NCI-H526 (cell line): ENCODE measurements at places on chromosomes 6 and 20.
A peak's percentile ranks its signal among the peaks of the same experiment; 100 is the strongest.

DNA sequence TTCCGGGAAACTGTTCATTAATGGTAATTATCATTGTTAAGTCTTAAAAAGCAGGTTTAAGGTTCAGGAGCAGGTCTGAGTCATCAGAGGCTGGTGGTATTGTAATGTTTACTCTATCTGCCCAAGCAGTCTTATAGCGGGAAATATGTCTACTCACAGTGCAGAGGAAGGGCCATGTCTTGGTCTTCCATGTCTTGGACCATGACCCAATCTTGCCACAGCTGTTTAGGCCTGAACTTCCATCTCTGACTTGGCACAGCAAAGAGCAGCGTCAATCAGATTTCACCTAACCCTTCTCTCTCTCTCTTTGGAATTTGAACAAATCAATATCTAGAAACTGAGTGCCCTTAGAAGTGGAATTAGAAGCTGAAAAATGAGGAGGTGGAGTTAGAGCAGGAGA lies 25.8 kb downstream of the SLC2A12 start:
- no peak for DNase-seq

- no peak for DNase-seq
Observed at GRCh38 chr6:35587167-35587566, 74.5 kb upstream of the TULP1 start.

GRCh38 chr20:1450926-1451491 lies 15.6 kb downstream of the NSFL1C start:
- peak; percentile 25 for DNase-seq

DNA sequence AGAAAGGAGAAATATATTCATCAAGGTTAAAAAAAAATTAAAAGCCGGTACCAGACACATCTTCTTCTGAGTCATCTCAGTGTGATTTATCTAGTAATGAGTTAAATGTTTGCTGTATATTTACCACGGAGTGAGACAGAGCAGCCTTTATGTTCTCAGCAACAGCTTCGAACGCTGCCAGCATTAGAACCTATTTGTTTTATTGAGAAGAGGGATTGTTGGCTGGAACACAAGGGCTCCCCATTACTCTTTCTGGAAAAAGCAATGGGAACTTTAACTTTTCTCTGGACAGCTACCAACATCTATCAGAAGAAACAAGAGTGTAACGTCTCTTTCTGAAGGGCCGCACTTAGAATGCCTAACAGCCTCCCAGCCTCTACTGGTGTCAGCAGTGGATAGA lies 105.3 kb upstream of the TAB2 start:
- no peak for DNase-seq

DNA sequence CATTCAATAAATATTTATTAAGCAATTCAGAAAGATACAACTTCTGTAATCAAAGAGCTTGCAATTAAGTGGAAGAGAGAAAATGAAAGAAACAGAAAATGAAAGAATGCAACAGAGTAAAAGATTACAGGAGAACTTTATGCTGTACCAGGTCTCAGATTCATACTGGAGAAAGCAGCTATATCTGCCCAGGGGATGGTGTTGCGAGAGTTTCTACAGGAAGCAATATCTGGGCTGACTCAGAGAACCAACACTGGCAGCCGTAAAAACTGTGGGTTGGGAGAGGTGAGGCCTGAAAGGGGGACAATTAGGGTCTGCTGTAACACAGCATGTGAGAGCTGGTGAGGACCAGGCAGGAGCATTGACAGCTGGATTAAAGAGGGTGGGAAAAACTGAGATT lies 256.7 kb upstream of the TCF21 start:
- DNase-seq: no peak

GRCh38 chr6:5782783-5783547 lies 223.8 kb downstream of the NRN1 start:
- DNase-seq: no peak

DNA sequence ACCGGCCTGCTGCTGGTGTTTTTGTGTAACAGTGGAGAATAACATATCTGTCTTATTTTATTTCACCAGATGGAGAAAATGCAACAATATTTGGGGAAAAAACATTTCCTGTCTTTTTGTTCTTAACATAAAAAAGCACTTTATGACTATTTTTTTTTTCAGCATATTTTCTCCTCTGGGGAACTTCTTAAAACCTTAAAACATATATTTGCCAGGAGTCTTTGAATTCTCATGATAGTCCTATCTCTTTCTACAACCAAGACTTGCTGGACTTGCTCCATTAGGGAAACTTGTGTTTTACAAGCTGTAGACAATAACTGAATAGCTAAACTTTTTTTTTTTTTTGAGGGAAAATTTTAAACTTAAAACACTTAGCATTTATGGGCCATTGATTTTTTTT lies 98.6 kb upstream of the PRDM1 start:
- DNase-seq: no peak

DNA sequence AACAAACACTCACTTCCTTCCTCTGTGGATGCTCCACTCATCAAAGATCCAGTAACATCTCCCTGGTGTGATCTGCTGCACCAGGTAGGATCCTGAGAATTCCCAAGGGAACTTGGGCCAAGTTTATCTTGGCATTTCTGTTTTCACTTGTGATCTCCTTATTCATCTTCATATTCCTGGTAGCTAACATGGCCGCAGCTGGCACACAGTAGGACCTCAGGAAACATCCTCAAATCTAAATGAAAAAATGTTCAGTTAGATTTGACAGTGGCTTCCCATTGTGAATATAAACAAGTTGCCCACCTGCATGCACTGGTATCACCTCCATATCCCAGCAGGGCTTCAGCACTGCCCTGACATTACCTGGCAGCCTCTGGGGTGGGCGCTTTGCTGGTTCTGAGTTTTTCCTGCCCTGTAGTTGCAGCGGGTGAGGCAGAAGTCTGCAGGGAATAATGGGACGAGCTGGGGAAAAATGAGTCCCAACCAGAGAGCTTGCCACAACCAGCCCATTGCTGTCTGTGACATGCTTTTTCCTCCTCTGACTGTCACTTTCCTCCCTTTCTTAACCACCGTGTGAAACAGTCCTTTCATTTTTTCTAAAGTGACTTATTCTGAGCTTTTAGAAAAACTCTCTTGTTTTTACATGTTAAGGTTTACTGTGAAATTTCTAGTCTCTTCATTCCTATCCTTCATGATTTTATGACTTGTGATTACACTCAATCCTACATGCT lies 9.4 kb upstream of the DSTN start:
- DNase-seq: no peak

DNA sequence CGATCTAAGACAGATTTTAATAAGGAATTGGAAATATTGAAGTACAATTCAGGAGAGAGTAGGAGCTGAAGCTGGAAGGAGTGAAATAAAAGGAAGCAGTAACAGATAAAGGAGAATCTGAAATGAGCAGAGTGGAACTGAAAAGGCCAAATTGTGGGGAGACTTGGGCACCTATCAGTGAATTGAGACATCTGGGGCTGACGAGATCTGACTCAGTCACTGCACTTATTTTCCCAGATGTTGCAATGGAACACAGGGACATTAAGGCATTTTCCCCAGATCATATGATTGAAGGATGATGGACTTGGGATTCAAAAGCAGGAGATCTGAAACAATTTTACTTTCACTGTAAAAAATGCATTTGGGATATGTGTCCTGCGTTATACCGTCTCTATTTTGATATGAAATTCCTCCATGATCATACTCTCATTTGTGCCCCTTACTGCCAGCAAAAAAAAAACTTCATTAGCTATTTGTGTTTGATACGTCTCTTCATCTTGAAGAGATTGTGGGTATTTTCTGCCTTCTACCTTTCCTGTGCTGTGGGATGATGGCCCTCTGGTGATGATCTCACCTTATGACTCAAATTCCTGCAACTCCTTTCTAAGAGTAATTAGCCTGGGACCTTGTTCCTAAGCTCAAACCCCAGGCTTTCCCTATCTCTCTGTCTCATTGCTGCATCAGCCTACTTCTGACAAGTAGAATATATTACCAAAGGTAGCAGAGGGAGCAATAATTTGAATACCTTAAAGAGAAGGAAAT lies 278.5 kb upstream of the MAN1A1 start:
- no peak for DNase-seq

- no peak for DNase-seq
Observed at GRCh38 chr6:16885411-16886160, 124.3 kb upstream of the ATXN1 start.

- DNase-seq: no peak
Observed at GRCh38 chr20:24084281-24084680, 95.7 kb upstream of the GGTLC1 start.

DNA sequence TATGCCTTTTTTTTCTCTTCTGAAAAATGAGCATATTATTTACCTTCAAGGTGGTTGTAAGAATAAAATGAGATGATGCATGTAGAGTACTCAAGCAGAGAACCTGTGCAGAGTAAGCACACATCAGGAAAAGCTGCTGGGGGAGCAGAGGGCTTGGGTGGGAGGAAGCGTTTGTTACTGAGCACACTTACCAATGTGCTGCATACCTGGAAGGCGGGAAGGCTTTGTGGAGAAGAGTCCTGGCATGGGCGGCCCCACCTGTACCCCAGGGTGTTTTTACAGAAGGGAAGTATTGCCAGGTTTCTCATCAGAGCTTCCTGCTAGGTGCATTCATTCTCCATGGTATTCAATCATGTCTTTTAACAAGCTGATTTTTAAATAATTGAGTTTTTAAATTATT lies 52.9 kb downstream of the CSE1L start:
- no peak for DNase-seq

- DNase-seq: no peak
Observed at GRCh38 chr6:35547676-35548075, 35.0 kb upstream of the TULP1 start.

- no peak for DNase-seq
Observed at GRCh38 chr20:17809362-17810061, 109.7 kb downstream of the BANF2 start.

- DNase-seq: no peak
Observed at GRCh38 chr20:20638878-20639277, 73.6 kb downstream of the RALGAPA2 start.

- DNase-seq: no peak
Observed at GRCh38 chr6:48388044-48388443, 277.0 kb upstream of the PTCHD4 start.

DNA sequence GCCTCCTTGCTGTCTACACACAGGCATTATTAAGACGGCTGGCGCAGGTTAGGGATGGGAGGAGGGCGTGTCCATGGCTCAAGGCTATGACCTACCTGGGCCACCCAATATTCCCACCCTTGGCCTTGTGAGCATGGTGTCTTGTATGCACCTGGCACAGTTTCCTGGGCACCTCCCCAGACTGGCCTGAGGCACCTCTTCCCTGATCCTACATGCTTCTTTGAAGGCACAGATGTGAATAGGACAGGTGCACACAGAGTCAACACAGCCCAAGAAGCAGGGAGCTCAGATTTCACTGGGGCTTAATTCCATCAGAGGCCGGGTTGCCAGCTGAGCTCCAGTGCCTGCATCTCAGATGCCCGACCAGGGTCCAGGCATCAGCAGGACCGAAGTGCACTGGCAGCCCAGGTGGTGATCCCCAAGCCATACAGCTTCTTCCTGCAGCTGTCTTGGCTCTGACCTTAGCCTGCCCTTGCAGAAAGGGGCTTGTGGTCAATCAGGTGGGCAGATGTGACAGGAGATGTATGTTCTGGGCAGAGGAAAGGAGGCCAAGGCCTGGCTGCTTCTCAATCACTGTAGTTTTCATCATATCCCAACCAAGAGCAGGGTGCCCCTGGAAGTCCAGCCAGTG lies 287.7 kb downstream of the CLIC5 start:
- DNase-seq: peak; percentile 46

DNA sequence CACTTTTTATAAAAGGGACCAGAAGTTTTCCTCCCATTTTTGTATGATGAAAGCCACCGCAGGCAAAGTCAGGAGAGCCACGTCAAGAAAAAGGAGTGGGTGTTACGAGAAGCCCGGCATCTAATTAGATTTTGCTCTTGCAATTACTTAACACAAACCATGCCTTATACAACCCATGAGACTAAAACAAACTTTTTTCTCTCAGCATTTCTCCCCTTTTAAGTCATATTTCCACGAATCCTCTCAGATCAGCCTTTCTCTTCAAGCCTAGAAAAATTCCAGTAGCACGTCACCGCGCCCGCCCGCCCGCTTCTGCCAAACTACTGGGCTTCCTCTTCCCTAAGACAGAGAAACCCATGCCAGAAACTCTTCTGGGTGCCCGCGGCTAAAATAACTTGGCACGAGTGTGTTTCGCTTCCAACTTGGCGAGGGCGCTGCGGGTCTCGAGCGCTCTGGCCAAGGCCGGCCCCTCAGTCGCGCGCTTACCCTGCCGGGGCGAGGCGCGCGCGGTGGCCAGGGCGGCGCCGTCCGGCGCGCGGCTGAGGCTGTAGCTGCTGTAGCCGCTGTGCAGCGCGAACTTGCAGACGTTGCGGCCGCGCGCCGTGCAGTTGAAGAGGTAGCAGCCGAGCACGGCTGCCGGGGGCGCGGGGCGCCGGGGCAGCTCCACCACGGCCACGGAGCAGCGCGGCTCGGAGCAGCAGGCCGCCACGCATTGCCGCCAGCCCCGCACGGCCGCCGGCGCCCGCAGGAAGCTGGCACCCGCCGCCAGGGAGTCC lies 1.0 kb downstream of the LRP11 start:
- peak; percentile 83 for DNase-seq

- DNase-seq: no peak
Observed at GRCh38 chr6:163667372-163668060, 253.0 kb downstream of the QKI start.

DNA sequence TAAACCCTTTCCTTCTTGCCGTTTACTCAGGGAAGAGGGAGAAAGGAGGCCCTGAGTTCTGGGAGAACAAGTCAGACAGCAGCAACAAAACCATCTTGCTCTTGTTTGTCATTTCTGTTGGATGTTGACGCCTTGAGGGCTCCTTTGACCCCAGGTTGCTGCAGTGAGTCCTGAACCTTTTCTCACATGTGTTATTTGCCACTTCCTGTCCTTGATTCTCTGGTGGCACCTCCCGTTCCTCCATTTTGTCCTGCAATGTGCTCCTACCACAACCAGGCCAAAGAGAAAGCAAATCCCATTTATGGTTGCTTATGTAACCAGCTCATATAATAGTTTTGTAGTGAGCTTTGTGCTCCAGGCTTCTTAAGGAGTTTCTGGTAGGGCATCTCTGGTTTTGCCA lies 66.6 kb upstream of the ADGRF4 start:
- DNase-seq: no peak

- DNase-seq: no peak
Observed at GRCh38 chr6:124057461-124057860, 253.8 kb downstream of the NKAIN2 start.

DNA sequence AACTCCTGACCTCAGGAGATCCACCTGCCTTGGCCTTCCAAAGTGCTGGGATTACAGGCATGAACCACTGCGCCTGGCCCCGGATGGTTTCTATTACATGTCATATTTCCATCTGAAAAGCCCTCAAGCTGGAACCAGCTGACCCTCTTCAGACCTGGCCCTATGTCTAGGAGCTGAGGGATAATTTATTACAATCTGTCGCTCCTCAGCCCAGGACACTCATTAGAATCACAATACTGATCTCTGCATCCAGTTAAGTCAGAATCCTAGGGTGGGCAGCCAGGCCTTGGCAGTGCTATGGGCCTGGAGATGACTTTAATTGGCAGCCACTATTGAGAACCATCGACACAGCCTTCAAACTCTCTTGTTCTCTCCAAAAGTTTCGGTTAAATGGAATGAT lies 162.6 kb upstream of the SNX9 start:
- no peak for DNase-seq

GRCh38 chr20:12166053-12166717 lies 248.5 kb downstream of the BTBD3 start:
- no peak for DNase-seq

GRCh38 chr6:111973118-111973761 lies 80.7 kb upstream of the CCN6 start:
- DNase-seq: no peak

- peak; percentile 9 for DNase-seq
Observed at GRCh38 chr6:123997223-123997622, 193.6 kb downstream of the NKAIN2 start.
